Ascending aorta (tissue), 2 donors: ENCODE measurements at places on chromosomes 3 and 15. TPM values are rescaled to one million over a fixed set of nuclear protein-coding genes. Genes with fewer than 3 reads are reported as not detected.

Gene UBL7
- total RNA-seq, result 63.4 TPM

Gene SEMA3G
- 163 TPM for total RNA-seq

DNA sequence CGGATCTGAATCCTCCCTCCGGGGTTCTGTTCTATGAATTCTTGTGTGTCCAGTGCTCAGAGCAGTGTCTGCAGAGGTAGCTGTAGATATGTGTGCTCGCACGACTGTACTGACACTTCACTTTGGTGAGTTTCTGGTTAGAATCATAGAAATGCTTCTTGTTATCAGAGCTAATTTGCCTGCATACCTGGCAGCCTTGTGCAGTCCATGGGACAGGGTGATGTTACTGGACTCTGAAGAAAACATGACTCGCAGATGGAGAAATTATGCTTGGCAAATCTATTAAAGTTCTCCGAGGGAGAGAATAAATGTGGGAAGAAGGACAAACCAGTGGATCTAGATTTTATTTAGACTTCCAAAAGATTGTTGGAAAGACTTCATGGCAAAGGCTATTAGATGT lies 12.2 kb downstream of the CGNL1 start:
- no peak for DNase-seq

Gene LDHAL6B
- total RNA-seq, result not detected

DNA sequence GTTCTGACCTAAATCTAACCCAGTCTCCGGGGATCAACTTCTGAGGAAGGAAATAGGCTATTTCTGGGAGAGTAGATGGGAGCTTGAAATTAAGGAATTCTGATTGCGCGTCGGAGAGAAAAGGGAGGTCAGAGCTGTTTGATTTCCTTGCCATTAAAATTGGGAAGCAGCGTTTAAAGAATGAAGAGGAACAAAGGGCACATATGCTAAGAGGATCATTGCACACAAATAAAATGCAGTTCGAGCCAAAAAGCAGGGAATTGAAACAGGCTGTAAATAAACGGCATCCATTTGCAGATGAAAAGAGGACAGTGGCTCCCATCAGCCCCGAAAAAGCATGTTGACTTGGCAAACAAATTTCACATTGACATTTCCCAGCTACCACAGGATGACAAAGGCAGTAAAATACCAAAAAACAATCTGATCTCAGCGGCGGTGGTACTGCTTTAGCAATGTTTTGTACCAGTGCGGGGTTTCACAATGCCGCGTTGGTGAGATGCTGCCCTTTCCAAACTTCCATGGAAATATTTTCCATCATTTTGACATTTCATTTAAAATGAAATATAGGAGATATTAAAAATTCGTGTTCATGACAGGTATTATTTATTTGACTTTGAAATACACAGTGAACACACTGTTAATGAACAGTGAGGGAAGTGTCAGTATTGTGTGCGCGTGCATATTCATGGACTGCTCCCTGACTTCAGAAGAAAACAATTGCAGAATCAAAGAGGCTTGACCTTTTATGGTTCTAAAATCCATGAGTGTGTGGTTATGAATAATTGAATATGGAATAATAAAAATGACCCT lies 108.8 kb downstream of the SQOR start:
- no peak for DNase-seq

DNA sequence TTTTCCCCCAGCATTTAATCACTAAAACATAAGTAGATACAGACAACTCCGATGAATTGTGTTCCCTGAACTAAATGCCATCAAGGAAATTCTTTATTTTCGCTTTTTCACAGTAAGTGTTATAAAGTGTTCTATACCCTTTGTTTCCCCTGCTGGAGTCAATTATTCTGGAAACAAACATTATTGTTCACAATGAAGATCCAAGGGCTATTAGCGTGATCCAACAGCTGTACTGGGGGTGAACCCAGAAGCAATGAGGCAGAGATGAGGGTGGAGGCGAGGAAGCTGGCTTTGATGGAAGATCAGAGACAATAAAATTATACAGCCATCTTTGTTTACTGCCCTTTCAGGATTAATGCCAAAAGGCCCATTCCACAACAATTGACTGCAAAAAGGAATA lies 250.3 kb upstream of the IGF1R start:
- no peak for DNase-seq

GRCh38 chr3:65851827-65852226 lies 186.9 kb downstream of the MAGI1 start:
- DNase-seq, result no peak

GRCh38 chr3:14598143-14598569 lies 53.4 kb upstream of the CCDC174 start:
- DNase-seq, result no peak

DNA sequence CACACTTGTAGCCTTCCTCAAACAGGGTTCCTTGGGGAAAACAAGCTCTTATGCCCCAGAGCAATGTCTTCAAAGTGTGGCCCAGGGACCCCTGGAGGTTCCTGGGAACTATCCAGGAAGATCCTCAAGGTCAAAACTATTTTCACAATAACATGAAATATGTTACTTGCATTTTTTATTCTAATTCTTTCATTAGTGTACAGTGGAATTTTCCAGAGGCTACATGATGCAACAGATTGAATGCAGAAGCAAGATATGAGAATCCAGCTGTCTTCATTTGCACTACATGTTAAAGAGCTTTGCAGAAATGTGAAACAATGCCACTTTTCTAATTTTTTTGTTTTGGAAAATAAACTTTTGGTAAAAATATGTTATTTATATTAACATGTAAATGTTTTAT lies 190.9 kb downstream of the SLC9A9 start:
- DNase-seq, result no peak

DNA sequence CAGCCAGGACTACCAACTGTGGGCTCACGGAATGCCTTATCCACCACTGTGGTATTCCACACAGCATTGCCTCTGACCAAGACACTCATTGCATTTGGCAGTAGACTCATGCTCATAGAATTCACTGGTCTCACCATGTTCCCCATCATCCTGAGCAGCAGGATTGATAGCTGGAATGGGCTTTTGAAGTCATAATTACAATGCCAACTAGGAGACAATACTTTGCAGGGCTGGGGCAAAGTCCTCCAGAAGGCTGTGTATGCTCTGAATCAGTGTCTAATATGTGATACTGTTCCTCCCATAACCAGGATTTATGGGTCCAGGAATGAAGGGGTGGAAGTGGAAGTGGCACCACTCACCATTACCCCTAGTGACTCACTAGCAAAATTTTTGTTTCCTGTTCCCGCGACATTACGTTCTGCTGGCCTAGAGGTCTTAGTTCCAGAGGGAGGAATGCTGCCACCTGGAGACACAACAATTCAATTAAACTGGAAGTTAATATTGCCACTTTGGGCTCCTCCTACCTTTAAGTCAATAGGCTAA lies 58.6 kb upstream of the CCDC80 start:
- DNase-seq, result no peak

Gene CD200
- 3.6 TPM for total RNA-seq

GRCh38 chr3:12197475-12197874 lies 38.8 kb upstream of the TIMP4 start:
- no peak for DNase-seq

- DNase-seq, result no peak
Observed at GRCh38 chr15:71392861-71393283, 277.6 kb downstream of the THSD4 start.

Gene ITIH1
- total RNA-seq, result 2.0 TPM

- no peak for DNase-seq
Observed at GRCh38 chr3:152198665-152199064, 70.1 kb upstream of the MBNL1 start.

GRCh38 chr3:52453496-52454249 lies at the start of gene TNNC1:
Gene TNNC1 (minus strand): TSS chr3:52454041. CDS start chr3:52454015, 26 bp downstream.
- DNase-seq, result no peak

DNA sequence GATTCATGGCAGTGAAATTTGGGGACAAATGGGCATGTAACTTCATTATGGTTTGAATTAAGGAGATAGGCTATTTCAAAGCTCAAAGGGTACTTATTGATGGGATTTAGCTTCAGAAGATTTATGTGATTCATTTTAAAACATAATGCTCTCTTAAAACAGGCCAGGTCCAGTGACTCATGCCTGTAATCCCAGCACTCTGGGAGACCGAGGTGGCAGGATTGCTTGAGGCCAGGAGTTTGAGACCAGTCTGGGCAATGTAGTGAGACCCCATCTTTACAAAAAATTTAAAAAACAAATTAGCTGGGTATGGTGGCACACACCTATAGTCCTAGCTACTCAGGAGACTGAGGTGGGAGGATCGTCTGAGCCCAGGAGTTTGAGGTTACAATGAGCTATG lies 11.5 kb downstream of the THAP10 start:
- no peak for DNase-seq

DNA sequence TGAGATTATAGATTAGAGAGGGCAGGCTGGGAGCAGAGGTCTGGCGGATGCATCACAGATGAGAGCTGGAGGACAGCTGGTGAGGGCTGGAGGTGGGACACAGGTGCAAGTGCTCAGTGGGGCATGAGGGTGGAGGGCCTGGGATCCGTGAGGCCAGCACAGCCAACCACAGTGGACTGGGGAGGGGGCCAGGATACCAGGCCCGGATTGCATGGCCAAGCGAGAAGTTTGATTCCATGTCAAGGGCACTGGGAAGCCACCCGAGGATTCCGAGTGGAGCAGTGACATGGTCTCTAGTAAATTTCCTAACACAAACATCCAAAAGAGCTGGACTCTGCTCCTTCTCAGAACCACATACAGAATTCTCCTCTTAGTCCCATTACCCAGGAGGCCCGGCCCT lies 44.0 kb upstream of the SLC41A3 start:
- no peak for DNase-seq

DNA sequence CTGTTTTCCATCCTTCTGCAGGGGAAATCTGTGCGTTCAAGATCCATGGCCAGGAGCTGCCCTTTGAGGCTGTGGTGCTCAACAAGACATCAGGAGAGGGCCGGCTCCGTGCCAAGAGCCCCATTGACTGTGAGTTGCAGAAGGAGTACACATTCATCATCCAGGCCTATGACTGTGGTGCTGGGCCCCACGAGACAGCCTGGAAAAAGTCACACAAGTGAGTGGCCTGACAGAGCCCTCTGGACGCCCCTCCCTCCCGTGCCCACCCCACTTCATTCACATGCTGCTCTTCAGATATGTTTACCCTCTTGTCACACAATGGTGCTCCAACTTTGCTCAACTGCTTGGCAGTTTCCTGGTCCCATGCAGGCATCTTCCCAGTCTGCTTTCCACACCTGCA lies 274.3 kb upstream of the TRIM42 start:
- DNase-seq, result no peak

GRCh38 chr15:31128919-31129768 lies 27.6 kb upstream of the TRPM1 start:
- no peak for DNase-seq

DNA sequence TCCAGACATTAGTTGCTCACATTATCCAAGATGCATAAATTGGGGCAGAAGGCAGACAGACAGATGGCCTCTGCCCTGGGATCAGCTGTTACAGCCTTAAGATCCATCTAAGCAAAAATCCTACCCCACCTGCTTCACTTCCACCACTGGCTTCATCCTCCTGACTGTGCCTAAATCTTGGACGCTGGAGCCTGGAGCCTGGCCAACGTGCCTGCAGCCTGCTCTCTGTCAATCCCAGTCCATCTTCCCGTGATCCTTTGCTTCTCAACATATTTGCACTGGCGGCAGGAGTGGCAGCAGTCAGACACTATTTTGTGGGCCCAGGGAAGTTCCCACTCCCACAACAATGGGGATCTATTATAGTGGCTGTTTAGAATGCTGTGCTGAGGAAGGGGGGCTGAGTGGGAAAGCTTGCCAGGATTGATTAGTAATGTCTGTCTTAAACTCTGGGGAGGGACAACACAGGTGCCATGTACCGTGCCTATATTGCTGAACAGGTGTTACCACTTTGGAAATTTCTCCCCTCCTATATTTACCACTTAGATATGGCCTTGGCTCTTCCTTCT lies 121.2 kb downstream of the MEGF11 start:
- DNase-seq, result no peak

Gene ACTRT3
- total RNA-seq, result 0.32 TPM

Gene GRK7
- not detected for total RNA-seq

DNA sequence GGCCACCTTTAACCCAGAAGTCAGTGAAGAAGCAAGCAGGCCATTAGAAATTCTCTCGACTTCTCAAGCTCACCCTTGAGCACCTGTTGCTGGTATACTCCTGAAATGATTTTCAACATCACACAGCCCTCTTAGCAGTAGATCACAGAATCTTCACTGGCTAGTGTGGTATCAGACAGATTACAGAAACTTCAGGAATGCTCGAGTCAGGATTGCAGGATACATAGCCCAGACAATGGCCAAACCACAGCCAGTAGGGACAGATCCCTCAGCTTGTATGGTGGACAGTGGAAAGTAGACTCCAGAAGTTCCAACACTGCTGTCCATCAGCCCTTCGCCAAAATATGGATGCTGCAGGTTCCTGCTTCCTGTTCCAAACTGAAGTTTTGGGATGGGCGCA lies 4.5 kb upstream of the KLHL40 start:
- no peak for DNase-seq

GRCh38 chr15:37876900-37877299 lies 57.5 kb upstream of the TMCO5A start:
- DNase-seq, result no peak

DNA sequence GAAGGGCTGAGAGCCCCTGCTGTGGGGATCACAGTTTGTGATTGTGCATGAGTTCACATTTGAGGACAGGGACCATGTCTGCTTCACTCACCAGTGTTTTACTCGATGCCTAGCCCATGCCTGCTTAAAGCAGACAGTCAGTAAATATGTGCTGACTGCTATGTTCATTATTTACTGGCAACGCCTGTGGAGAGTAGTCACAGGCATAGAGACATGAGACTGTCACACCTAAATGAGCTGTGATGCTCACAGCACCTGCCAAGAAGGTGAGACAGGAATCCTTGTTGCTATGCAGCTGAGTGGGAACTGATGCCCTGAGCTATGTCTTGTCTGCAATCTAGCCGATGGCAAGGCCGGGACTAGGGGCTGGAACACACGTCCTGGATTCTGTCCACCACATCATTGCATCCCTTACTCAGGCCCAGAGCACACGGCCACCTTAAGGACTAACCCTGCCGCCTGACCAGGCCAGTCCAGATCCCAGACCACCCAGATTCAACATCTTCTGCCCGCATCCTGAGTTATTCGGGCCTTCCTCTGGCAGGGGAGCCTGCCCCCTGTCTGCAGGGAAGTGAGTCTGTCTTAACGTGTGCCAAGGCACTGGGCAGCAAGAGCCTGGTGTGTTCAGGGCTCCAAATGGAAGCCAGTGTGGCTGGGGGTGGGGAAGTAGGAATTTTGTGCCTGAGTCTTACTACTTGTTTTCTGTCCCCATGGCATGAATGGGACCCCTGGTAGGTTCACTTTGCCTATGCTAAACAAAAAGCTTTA lies 44.8 kb downstream of the FGD5 start:
- no peak for DNase-seq

Gene ERICH6
- total RNA-seq, result not detected

Gene GANC
- 22.9 TPM for total RNA-seq

GRCh38 chr3:3109407-3110298 lies 521 bp downstream of the IL5RA start:
- DNase-seq, result no peak

- DNase-seq, result no peak
Observed at GRCh38 chr3:52234516-52235447, 4.2 kb downstream of the TWF2 start.
